Endothelial cell of umbilical vein (primary cell): ENCODE measurements at places on chromosomes 1 and 21.

DNA sequence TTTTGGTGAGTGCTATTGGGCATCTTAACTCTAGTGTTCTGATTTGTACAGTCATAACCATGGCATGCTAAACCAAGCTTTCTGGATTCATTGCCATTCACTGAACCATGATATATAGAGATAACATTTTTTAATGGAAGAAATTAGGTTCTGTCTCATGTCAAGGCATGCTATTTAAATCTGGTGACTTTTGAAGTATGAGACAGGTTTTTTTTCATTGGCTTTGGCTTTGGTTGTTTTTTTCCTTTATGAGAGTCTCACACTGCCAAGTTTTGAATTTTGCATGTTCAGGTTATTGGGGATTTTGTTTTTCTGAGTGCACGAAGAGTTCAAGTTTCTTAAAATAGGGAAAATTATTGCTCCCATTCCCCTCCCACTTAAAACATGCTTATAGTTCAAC is 141.3 kb upstream of the ADAMTS5 start:
- no peak for DNase-seq

- no peak for DNase-seq
Measured at GRCh38 chr1:105122041-105122440, 1372.3 kb downstream of the AMY1C start.

DNA sequence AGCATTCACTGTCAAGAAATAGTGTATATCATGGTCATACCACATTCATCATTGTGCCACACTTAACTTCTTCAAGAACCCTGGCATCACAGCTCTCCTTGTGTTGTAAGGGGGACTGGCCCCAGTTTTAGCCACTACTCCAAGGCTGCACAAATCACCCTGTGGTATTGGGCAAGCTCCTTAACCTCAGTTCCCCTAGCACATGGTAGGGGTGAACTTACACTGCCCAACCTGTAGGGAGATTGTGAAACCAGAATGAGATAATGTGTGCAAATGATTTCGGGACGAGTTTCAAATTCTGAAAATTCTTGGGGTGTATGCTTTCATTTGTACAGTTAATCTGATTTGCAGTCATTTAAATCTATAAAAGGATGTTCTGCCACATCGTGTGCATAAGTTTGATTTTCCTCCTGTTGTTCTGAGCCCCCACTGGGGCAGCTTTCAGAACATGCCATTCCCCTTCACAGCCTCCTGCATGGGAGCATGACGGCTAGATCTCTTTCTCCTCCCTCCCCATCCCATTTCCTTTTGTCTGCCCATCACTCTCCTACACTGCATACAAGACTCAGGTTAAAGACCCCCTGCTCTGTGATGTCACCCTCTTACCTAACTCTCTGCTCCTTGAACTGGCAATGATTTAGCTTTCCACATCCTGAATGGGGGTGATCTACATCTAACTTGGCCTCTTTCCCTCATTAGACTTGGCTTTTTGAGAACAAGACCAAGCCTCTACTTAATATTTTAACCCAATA is 290.3 kb downstream of the CHRM3 start:
- DNase-seq: no peak

GRCh38 chr1:111660204-111661150 is 40.9 kb downstream of the RAP1A start:
- DNase-seq: no peak

GRCh38 chr1:168821434-168821833 is 92.4 kb upstream of the DPT start:
- DNase-seq: no peak

- DNase-seq: peak; percentile 56
Measured at GRCh38 chr1:6922096-6922931, 137.1 kb downstream of the CAMTA1 start.
